ENCODE measurements at places on chromosomes 3 and 15.

DNA sequence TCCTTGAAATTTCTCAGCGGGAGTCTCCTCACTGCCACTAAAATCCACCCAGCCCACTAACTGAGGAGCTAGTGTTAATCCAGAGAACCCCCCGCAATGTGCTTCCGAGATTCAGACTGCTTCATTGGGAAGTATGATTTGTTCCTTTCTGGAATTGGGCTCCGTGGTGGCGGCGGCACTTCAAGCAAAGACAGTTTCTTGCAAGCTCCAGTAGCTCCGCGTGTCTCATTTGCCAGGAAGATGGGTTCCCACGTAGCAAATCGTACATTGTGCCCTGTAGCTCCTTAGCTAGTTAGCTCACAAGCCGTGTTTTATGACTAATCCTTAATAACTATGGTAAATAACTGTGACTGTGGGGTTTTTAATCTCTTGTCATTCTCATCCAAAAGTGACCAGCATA is 45.4 kb downstream of the SLC6A1 start:
- DNase-seq, result no peak

DNA sequence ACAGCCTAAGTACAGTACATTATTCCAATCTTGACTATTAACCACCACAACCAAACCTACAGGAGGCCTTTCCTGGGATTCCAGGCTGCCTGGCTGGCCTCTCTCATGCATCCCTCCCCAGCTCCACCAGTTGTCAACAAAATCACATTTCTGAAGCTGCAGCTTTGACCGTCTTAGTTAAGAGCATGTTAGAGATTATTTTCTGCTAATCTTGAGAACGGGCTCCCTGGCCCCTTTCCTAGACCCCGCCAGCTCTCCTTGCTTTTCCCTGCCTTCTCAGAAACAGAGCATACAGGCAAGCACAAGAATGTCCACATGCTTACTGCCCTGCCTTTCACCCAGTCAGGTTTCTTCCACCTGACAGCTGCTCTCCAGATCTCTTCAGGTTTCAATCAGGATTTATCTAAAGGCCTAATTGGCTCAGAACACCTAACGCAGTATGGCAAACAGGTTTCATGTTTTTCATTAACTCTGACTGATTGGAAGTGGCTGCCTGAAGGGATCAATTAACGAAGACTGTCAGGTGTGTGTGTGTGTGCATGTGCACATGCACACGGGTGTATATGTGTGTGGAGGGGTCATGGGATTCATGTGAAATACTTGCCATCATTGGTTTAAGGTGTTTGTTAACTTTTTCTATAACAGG is 12.3 kb downstream of the KY start:
- no peak for DNase-seq

- DNase-seq, result no peak
Measured at GRCh38 chr3:65083240-65083639, 395.4 kb upstream of the ADAMTS9 start.

- no peak for DNase-seq
Measured at GRCh38 chr3:45188719-45189659, 37.1 kb downstream of the TMEM158 start.

- DNase-seq, result no peak
Measured at GRCh38 chr3:66115858-66116654, 77.3 kb upstream of the MAGI1 start.

DNA sequence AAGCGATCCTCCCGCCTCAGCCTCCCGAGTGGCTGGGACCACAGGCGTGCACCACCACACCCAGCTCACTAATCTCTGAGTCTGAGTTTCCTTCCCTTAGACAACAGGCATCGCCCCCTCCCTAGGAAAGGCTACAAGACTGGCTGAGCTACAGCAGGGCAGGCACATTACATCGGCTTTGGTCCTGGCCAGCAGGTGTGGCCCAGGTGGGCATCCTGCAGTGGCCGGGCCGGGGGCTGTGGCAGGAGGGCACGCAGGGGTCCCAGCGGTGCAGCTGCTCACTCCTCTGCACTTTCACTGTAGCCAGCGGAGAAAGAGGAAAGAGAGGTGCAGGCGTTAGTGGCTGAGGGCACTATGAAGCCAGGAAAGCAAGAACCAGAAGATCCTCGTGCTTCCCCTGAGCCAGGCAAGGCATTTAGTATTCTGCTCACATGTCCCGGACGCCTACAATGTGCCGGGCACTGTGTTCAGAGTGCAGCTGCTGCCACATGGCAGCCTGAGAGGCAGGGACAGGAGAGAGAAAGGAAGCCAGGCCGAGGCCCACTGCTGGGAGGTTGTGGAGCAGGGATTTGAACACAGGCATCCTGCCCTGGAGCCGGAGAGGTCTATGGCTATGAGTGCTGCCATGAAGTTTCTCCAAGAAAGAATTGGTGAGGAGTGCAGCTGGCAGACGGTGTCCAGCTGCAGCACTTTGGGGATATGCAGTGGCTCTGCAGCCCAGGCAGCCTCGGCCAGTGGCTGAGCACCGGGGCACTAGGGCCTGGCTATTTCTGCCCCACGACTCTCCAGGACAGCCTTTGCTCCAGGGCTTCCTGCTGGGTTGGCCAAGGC is 22.3 kb downstream of the GRIP2 start:
- DNase-seq, result no peak

GRCh38 chr3:52479037-52479876 is 15.9 kb upstream of the STAB1 start:
- DNase-seq, result no peak

DNA sequence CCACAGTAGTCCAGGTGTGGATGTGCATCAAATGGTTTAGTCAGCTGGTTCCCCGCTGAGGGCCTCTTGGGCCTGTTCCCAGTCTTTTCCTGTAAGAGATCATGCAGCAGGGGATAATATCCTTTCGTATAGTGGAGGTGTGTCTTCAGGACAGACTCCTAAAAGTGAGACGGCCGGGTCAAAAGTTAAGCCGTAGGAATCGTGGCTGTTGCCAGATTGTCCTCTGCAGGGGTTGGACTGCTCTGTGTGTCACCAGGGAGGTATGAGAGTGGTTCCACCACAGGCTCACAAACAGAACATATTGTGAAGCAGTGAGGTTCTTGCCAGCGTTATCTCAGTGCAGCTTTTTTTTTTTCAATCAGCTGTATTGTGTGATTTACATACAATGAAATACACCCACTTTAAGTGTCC is 95.0 kb downstream of the VGLL4 start:
- no peak for DNase-seq

DNA sequence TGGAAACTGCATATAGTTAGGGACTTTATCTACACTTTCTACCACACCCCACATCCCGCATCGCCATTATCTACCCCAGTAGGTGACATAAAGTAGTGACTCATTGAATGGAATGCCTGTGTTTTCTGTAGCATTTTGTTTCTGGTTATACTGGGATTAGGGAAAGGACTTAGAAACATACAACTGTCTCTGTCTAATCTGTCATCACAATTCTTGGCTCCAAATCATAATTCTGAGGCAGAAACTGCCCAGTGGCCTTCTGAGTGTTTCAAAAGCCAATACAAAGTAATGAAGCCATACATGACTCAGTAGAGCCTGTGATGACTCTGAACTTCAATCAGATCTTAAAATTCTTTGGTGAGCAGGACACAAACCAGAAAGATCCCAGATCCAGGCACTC is 115.7 kb upstream of the CHRM5 start:
- DNase-seq, result no peak

DNA sequence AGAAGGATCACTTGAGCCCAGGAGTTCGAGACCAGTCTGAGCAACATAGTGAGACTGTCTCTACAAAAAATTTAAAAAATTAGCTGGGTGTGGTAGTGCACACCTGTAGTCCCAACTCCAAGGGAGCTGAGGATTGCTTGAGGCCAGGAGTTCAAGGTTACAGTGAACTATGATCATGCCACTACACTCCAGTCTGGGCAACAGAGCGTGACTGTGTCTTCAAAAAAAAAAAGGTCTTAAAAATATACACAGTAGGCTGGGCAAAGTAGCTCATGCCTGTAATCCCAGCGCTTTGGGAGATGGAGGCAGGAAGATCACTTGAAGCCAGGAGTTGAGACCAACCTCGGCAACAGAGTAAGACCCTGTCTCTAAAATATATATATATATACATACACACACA is 11.2 kb upstream of the CAMK1 start:
- DNase-seq, result no peak

DNA sequence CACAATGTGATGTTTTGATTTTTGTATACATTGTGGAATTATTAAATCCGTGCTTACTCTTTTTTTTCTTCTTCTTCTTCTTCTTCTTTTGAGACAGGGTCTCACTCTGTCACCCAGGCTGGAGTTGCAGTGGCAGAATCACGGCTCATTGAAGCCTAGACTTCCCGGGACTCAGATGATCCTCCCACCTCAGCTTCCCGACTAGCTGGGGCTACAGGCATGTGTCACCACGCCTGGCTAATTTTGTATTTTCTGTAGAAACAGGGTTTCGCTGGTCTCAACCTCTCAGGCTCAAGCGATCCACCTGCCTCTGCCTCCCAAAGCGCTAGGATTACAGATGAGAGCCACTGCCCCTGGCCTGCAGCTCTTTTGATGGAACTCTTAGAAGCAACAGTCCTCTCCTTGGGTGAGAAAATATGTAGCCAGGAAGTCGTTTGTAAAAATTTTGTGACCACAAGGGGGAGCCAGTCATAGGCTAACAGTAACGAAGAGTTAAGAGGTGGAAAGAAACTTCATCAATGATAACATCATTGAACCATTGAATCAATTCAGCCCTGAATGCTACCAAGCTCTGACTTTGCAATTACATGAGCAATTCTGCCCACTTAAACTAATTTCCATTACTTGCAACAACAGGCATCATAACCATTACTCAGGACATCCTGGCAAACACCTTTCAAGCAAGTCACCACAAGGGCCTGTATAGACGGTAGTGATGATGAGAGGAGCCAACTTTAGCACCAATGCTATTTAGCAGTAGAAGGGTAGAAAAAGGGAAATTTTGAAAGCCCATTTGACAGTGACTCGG is 16.7 kb upstream of the CMTM7 start:
- DNase-seq, result peak; percentile 91

GRCh38 chr3:188309437-188310269 is 155.7 kb downstream of the LPP start:
- DNase-seq, result no peak

- no peak for DNase-seq
Measured at GRCh38 chr3:14555835-14556234, 15.7 kb upstream of the GRIP2 start.

- DNase-seq, result no peak
Measured at GRCh38 chr3:68676136-68676535, 256.2 kb downstream of the TAFA4 start.

GRCh38 chr3:48656061-48656840 is 6.4 kb downstream of the CELSR3 start:
- peak; percentile 84 for DNase-seq

DNA sequence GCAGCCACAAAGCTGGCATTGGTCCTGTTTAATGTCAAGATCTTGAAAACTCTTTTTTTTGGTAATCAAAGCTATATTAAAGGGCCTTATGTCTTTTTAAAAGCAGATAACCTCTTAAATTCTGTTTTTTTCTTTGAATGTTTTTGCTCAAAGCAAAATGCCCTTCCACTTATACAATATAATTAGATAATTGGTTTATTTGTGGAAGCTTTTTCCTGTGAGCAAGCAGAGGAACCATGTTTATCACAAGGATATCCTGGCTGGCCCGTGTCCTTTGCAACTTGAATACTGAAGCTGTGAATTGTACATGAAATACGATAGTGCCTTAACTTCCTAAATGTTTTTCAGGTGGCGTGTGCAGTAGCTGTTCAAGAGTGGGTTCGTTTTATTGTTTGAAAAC is 2.6 kb downstream of the ST3GAL6 start:
- no peak for DNase-seq
